ENCODE measurements at places on chromosomes 6 and 20.

DNA sequence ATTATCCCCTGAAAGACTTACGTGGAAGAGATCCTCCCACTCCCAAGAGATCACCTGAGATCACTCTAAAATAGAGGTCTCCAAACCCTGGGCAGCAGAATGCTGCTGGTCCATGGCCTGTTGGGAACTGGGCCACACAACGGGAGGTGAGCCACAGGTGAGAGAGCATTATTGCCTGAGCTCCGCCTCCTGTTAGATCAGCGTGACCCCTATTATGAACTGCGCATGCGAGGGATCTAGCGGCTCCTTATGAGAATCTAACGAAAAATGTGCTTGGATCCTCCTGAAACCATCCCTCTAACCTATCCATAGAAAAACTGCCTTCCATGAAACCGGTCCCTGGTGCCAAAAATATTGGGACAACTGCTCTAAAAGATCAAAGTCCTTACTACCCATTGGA is 1057.4 kb downstream of the EPHA7 start:
- no peak for DNase-seq

DNA sequence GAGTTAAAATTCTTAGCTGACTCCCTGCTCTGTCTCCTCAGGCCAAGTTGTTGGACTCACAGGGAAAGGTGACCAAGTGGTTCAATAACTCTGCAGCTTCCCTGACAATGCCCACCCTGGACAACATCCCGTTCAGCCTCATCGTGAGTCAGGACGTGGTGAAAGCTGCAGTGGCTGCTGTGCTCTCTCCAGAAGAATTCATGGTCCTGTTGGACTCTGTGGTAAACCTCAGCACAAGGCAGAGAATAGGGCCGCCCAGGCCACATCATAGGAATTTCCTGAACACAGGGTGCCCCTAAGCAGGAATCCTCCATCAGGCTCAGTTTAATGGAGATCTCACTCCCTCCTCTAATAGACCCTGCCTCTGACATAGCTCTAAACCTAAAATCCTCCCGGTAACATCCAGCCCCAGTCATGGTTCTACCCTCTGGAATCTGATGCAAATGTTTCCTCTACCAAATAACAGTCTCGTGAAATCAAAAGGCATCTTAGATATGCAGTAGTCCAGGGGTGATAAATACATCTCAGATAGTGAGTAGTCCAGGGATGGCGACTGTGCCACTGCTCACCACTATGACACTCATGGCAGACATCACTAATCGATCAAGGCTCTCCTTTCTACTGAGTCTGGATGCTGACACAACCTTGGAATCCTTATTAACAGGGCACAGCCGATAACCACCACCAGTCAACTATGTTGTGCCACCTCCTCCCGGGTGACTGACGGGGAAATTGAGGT is 18.3 kb downstream of the BPIFB1 start:
- DNase-seq = no peak

GRCh38 chr6:125107048-125107447 is 46.5 kb upstream of the TPD52L1 start:
- no peak for DNase-seq

GRCh38 chr6:165129086-165129485 is 180.3 kb downstream of the C6orf118 start:
- DNase-seq = no peak

DNA sequence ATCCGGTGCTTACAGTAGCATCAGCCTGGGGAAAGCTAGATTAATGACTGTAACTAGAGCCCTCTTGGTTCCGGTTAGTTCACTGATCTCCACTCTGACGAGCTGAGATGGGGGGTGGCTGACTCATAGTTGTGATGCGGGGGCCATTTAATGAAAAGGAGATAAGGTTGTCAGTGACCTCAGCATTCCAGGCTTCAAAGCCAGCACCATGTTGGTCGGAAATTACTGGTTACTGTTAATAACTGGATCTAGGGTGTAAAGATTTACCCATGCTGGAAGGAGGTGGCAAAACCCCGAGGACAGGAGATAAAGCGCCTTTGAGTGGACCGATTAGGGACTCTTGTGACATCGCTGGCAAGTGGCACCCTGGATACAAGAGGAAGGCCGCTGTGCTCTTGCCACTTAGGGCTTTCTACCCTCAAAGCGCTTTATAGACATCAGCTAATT is 21.1 kb downstream of the FOXC1 start:
- DNase-seq = no peak

- DNase-seq = peak; percentile 62
These were observed 92.9 kb upstream of the SHLD1 start for GRCh38 chr20:5657190-5657875.

GRCh38 chr6:124753001-124753400 is 209.2 kb upstream of the RNF217 start:
- no peak for DNase-seq

- DNase-seq = no peak
These were observed 891.4 kb downstream of the TFAP2A start for GRCh38 chr6:9523462-9523861.

GRCh38 chr6:38847497-38847896 is 132.4 kb downstream of the DNAH8 start:
- DNase-seq = no peak

- DNase-seq = no peak
These were observed 39.4 kb upstream of the MLIP start for GRCh38 chr6:54071821-54072340.

- DNase-seq = no peak
These were observed 39.3 kb downstream of the GTF2H5 start for GRCh38 chr6:158207422-158207788.

DNA sequence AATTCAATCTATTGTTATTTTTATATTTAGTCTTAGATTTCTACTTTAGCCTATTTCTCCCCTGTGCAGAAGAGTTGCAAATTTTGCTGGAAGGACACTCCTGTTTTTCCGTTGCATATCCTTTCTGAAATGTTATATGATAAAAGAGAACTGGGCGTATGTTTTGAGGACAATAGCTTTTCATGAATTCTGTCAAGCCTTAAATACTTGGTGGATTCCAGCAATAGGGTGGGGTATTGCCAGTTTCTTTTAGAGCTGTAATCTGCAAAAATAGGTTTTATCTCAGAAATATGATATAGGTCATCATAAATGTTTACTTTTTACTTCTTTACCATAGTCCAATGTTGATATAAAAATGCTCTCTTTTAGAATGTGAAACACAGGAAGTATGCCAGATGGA is 42.0 kb downstream of the VTA1 start:
- no peak for DNase-seq

- DNase-seq = no peak
These were observed 5.5 kb upstream of the POU5F1 start for GRCh38 chr6:31175971-31176370.

GRCh38 chr6:165769401-165769800 is 106.4 kb upstream of the PDE10A start:
- DNase-seq = peak; percentile 65

GRCh38 chr20:10280018-10280908 is 61.6 kb downstream of the SNAP25 start:
- no peak for DNase-seq

DNA sequence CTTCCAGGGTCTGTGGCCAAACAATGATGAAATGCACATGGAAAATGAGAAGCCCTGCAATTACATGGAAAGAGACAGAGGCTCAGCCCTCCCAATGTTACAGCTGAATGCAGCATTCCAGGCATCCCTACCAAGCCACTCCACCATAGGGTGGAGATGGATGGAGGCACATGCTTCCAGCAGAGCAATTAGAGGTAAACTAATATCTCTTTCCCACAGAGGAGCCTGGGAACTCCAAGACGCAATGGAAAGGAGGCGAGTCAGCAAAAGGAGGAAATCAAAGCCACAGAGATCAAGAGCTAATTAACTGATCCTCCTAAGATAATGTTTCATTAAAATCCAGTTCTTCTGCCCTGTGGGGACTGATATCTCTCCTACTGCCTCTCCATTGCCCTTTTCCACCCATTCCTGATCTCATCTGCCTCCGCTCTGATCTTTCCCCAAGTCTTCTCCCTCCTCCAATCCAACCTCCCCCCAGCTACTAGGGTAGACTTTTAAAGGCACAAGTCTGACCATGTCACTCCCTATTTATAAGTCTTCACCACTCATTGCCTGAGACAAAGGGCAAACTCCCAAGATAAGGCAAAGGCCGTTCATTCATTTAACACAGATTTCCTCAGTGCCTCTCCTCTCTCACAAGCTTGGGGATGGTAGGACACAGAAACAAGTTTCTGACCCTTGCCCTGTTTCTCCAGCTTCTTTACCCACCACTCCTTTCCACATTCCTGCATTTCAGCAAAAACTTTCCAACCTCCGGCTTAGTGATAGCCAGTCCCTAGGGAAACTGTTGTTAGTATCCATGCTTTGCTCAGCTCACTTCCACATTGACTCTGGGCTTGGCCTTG is 14.3 kb upstream of the KCNB1 start:
- DNase-seq = no peak

DNA sequence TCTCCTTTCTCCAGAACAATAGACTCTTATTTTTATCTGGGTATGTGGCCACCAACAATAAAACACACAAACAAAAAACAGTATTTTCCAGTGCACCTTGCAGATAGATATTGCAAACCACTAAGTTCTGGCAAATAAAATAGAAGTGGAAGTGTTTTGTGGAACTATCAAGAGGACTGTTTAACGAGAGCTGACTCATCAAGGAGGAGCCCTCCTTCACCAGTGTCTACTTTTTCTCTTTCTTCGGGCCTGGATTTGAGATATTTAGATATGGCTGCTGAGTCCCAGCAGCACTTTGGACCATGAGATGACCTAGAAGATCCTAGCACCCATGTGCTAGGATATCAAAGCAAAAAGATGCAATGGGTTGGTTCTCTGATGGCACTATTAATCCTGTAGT is 154.7 kb downstream of the AIG1 start:
- DNase-seq = no peak

DNA sequence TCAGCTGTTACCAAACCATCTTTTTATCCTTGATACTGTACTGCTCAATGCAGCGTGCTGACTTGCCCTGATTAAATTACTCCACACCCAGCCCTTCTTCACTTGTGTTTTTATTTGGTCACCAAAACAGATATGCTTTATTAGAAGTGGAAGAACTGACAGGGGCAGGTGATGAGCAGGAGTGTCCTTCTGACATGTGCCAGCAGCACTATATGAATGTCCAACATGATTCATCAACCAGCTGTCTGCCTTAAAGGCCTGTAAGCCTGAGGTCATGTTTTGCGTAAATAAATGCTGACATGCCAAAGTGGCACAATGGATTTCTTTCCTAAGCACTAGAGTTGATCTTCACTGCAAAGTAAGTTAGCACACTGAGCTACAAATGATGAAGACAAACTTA is 15.4 kb downstream of the POPDC3 start:
- DNase-seq = no peak

DNA sequence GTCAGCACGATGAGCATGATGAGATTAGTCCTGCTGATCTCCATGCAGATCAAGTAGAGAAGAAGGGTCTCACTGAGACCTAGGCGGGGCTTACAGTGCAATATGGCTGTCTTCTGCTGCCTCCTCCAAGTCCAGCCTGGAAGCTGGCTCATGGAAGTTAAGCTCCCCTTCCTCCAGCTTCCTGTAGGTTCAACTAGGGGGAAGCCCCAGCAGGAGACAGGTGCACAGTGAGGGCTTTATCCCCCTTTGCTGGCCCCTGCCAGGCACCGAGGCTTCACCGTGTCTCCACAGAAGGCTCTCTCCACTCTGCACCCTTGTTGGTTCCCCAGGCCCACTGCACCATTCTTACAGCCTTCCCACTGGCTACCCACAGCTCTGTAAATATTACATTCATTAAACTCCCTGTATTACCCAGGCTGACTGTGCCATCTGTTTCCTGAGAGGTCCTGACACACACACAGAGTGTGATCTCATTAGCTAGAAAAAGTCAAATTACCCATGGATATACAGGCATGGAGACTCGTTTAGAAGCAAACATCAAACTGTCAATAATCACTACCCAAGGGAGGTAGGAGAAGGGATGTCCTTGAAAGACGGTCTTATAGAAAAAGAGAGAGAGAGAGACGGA is 90.4 kb downstream of the SLC2A10 start:
- DNase-seq = no peak

DNA sequence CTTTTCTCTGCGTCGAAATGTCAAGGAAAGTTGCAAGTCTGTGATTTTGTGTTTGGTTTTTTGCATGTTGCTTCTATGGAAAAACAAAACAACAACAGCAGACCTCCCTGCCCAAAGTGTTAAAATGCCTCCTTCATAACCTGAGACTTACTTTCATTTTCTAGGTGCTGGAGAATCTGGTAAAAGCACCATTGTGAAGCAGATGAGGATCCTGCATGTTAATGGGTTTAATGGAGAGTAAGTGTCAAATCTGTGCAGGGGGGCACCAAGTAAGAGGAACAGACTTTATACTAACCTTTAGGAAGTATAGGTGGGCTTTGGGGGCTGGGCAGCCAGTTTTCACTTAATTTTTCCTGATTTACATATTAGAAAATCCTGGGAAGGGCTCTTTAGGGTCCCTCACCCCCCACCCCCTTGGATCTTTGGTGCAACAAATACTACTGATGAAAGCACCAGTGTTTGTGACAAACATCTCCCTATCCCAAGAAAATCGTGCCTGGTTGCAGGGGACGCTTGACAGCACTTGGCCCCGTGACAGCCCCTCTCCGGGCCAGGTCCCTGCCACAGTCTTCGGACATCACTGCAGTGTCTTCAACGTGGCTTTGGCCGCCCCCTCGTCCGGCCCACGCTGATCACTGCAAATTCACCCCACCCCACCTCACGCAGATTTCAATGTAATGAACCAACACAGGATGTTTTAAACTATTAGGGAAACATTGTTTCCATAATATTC is 43.1 kb downstream of the GNAS start:
- DNase-seq = no peak

DNA sequence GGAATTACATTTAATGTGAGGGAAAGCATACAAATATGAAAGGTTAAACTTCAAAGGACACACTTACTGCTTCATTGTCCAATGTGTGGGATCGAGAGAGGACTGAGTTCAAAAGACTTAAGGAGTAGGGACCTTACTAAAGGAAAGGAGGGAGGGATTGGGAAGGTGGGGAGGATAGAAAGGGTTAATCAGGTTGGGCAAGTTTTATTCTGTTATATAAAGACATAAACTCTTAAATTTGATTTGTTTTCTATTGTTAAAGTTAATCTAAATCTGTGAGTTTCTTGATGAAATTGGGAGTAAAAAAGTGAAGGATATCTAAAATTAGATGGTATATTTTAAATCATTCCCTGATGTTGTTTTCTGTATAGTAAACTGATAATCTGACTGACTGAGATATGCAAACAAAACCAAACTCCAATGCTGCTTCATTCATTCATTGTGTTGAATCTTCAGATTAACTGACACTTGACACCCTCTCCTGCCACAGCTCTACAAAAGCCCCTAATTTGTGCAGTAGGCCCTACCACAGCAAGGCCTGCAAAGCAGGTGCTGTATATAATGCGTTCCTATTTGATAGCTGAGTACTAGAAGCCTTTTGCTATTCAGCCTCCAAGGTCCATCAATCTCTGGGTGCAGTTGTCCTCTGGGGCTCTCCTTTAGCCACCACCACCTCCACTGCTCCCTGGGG is 1.3 kb upstream of the UBE2J1 start:
- DNase-seq = no peak

DNA sequence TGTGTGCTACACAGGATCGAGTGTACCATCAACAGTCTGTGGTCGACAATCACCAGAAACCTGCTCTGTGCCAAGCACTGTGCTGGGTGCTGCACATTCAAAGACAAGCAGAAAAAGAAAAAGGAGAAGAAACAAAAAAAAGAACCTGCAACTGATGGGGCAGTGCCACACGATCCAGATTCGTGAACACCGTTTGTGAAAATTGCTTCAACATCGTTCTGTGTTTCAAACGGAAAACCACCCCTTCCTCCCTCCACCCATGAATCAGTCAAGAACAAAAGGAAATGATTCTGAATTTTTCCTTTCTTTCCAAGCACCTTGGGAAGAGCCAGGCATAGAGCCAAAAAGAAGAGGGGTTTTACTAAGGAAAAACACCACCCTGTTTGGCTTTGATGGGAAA is 129.2 kb upstream of the ARID1B start:
- DNase-seq = no peak
